ENCODE measurements at places on chromosomes 12 and 14.

DNA sequence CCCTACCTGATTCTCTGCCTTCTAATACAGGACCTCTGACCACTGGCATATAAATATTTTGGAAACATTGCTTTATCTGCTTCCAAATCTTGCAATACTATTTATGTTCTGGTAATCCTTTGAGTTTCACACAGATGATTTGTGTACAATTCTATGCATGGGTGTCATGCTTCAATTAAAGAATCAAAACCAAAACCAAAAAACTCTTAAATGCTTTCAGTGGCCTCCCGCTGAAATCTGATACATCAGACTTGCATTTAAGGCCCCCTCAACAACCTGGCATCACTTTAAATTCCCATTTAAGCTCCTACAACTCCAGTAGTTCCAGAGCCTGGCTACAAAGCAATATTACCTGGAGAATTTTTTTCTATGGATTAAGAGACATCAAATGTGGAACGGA, 221.7 kb upstream of the NAV3 start:
- DNase-seq: no peak

DNA sequence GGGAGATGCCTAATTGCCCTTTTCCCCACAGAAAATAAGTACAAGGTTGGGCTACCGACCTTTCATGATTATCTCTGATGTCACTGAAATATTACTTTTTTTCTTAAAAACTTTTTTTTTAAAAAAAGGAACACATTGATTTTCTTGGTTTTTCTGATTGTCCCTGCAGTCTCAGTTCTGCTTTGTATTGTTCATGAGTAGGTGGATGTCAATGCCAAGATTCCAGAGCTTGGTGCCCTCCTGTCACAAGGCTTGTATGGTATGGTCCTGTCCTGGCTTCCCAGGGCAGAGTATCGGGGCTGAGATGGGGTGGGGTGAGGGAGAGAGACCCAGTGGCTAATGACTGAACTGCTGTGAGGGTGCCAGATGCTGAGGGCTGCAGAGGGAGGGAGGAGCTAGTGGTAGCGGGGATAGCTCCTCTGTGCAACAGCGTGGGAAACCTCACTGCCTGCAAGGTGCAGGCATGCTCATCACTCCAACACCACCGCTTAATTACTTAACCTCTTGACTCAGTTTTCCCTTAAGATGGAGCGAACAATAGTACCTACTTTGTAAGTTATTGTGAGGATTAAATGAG, 4.4 kb upstream of the CTDSP2 start:
- no peak for DNase-seq

GRCh38 chr14:75132382-75133086, 5.7 kb upstream of the NEK9 start:
- peak; percentile 78 for DNase-seq

DNA sequence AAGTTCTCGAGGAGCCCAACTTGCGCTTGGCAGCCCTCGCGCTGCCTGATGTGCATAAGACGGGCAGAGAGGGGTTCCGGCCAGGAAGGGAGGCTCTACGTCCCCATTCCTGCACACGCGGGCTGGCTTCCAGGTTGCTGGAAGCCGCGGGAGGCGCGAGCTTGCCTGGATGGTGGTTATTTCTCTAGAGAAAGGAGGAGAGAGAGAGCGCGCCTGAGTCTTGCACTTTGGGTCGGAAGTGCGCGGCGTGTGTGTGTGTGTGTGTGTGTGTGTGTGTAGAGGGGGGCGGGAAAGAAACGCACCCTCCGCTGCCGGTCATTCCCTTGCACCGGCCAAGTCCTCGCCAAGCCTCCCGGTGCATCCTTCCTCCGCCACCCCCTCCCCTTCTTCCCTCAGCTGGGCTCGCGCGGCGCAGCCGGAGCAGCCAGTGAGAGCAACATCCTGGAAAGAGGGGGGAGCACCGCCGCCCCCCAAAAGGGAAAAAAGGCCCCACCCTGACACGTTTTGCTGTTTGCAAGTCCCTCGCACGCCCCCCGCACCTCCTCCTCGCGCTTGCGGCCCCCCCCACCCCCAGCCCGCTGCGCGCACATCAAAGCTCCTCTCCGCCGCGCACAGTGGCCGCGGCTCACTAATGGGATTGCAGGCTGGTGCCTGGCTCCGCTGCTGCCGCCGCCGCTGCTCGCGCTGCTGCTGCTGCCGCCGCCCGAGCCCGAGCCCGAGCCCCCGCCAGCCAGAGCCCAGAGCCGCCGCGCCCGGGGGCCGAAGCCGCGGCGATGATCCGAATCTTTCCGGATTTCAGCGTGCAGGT, 4.4 kb upstream of the NPAS3 start:
- DNase-seq: peak; percentile 71

DNA sequence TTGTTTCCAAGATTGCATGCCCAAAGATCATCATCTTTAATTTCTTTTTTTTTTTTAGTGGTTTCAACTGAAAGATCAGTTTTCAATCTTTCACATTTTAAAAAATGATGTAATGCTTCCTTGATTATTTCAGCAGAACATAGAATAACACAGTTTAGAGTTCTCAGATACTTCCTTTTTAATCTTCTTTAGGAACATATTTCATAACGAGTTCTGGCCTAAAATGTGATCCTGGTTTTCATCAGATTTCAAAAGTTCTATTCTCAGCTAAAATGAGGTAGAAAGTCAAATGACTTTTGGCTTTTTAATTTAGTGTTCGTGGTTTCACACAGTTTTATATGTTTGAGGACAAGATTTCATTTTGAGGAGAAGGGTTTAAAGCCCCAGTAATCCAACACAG, 40.0 kb upstream of the NR1H4 start:
- DNase-seq: no peak

- no peak for DNase-seq
Observed at GRCh38 chr14:62138593-62138992, 376.4 kb downstream of the SNAPC1 start.

DNA sequence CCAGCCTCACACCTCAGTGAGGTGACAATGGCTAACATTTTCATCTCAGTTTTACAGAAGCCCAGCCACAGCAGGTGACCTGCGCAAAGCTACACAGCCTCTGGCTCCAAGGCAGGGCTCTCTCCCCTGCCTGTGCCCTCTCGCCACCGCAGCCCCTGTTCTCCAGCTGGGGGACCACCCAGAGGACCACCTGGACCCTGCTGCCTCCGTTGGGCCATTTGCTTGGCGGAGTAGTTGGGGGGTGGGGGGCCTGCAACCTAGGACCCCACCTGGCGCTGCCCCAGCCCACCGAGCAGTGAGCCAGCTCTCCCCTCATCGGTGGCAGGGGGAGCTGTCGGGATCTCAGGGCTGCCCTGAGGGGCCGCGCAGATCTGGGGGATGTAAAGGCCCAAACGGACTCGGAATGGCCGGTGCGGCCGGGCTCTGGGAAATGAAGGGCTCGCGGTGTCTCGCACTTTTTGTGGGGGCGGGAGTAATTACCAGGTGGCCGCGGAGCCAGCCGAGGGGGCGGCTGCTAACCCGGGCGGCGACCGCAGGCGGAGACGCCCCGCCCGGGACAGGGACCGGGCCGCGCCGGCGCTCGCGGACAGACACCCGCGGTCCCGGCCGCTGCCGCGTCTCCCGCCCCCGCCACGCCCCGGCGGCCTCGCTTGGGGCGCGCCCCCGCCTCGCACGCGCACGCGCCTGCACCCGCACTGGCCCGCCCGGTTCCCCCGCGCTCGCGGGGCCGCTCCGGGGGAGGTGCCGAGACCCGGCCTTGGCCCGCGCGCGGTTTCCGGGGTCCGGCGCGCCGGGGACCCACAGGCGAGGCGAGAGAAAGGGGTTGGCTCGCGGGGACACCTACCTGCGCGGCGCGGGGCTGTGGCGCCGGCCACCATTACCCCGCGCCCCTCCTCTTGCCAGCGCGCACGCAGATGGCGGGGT, 8.6 kb upstream of the GPR68 start:
- DNase-seq: peak; percentile 37

GRCh38 chr12:124359671-124360581, 65.0 kb downstream of the RFLNA start:
- DNase-seq: peak; percentile 45

GRCh38 chr14:49017447-49017846, 568.7 kb downstream of the RPS29 start:
- no peak for DNase-seq

All from NCI-H345 (cell line).